ENCODE measurements at places on chromosomes 1 and 21.

- DNase-seq = no peak
These were observed 466.3 kb downstream of the LMO4 start for GRCh38 chr1:87794788-87795614.

DNA sequence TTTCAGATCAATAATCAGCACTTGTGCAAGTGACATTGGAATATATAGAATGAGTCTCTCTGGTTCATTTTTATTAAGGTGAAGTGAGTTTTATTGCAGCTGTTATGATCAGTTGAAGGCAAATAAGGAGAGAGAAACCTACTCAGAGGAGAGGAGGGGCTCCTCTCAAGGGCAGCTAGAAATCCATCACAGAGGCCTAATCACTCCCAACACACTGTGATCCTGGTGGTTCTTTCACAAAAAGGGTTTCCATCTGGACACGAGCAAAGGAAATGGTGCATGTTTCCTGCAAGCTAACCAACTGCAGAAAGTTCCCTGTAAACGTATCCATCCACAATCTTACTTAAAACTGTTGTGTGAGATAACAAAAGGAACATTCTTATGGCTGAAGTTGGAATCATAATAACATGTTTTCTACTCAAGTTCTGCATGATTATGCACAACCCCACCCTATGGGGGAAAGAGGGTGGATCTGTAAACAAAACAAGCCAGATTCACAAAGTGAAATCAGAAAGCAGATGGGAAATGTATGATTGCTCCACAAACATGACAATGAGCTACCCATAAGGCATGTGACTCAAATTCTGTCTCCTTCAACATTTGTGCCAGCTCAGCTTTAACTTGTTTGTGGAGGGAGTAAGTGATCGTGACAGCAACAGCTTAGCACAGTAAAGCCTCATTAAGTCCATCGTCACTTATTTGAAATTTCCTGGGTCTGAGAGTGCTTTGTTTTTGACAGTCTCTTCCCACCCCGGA lies 141.2 kb upstream of the ST6GALNAC5 start:
- DNase-seq = no peak

GRCh38 chr1:167086033-167086432 lies 4.1 kb downstream of the GPA33 start:
- DNase-seq = no peak

DNA sequence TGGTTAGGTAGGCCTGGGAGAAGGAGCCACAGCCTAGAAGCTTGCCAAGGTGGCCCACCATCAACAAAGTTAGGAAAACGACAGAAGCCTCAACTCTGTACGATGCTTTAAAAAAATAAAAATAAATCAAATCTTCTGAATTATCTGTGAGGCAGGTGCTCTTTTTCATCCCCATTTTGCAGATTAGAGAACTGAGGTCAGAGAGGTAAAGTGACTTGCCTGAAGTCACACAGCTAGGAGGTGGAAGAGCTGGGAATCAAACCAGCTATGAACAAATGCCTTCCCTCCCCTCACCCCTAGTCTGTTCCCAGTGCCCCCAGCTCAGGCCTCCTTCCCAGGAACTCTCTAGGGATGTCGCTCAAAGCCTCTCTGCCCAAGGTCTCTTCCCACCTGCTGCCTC lies 30.4 kb downstream of the EPHA2 start:
- DNase-seq = no peak

GRCh38 chr1:48016515-48016914 lies 19.3 kb upstream of the TRABD2B start:
- no peak for DNase-seq

All from CD8-positive, alpha-beta T cell (primary cell).